Hair follicular keratinocyte (primary cell): ENCODE measurements at places on chromosomes 2 and 18. TPM values are rescaled to one million over a fixed set of nuclear protein-coding genes. Genes with fewer than 3 reads are reported as not detected.

The INO80B gene
- total RNA-seq = 14.9 and 28.2 TPM in 2 replicates

The HOXD12 gene
- not detected in 2 replicates for total RNA-seq

The SCN9A gene
- 0.15 and 0.62 TPM in 2 replicates for total RNA-seq

The CCBE1 gene
- total RNA-seq = 9.2 and 9.8 TPM in 2 replicates

The VAMP5 gene
- total RNA-seq = 1.4 and 3.0 TPM in 2 replicates

The MAP2 gene
- 3.1 and 5.5 TPM in 2 replicates for total RNA-seq

The SSB gene
- 54.4 and 87.7 TPM in 2 replicates for total RNA-seq

The SCYGR7 gene
- total RNA-seq = not detected in 2 replicates

The REG3G gene
- not detected in 2 replicates for total RNA-seq

The CEP192 gene
- total RNA-seq = 14.4 and 15.5 TPM in 2 replicates

The ATP6V1B1 gene
- total RNA-seq = not detected in 2 replicates

The CCDC102B gene
- 0.86 and 1.4 TPM in 2 replicates for total RNA-seq

The FAM228B gene
- total RNA-seq = 2.4 and 3.6 TPM in 2 replicates

The SEH1L gene
- total RNA-seq = 30.2 and 41.5 TPM in 2 replicates

The RBBP8 gene
- 123 and 127 TPM in 2 replicates for total RNA-seq

The LYPD6 gene
- 7.0 and 9.6 TPM in 2 replicates for total RNA-seq

The CHRNG gene
- total RNA-seq = not detected in 2 replicates

The MYO5B gene
- 2.5 and 7.7 TPM in 2 replicates for total RNA-seq

The HOXD1 gene
- not detected in 2 replicates for total RNA-seq

The SIX3 gene
- not detected in 2 replicates for total RNA-seq

The DYNC1I2 gene
- 99.5 and 103 TPM in 2 replicates for total RNA-seq

The GULP1 gene
- total RNA-seq = 5.8 and 10.3 TPM in 2 replicates

The PLEKHH2 gene
- total RNA-seq = 1.3 TPM in 2 replicates

The COLEC11 gene
- total RNA-seq = 0.31 TPM in 1 of 2 replicates, not detected in the other

The DAPL1 gene
- 6.3 TPM in 1 of 2 replicates, not detected in the other for total RNA-seq

The RAB6D gene
- total RNA-seq = not detected in 2 replicates

The PTPRN gene
- total RNA-seq = 0.08 TPM in 1 of 2 replicates, not detected in the other

The COL3A1 gene
- 1.5 and 19.3 TPM in 2 replicates for total RNA-seq

The CNGA3 gene
- total RNA-seq = not detected in 2 replicates

The DNER gene
- 4.6 and 8.0 TPM in 2 replicates for total RNA-seq

The NDC80 gene
- 9.5 and 28.4 TPM in 2 replicates for total RNA-seq
